ENCODE measurements at places on chromosomes 5 and 9.
A peak's percentile ranks its signal among the peaks of the same experiment; 100 is the strongest.

DNA sequence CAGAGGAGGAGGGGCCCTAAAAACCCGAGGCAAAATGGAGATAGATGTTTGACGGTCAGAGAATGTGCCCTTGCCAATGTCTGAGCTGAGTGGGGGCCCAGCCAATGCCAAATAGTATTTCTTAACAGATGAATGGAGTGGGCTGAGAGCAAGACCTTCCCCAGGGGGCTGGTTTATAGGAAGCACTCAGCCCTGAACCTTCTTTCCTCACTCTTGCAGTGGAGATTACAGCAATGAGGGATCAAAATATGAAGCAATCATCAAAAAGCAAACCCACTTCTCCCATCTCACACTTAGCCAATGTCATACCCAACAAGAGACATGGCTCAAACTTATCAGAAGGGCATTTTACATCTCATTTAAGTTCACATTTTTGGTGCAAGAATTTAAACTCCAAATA, 350.3 kb downstream of the GADD45G start:
- no peak overlapping the region for H3K27ac ChIP-seq
- no peak for DNase-seq
- H3K4me1 ChIP-seq, result peaks cover 9% of the 10 kb centered on the region
- no peak overlapping the region for H3K4me3 ChIP-seq

- no peak overlapping the region for H3K4me3 ChIP-seq
- DNase-seq, result no peak
- peaks cover 47% of the 10 kb centered on the region for H3K27me3 ChIP-seq
Observed at GRCh38 chr5:545641-546375, 21.6 kb upstream of the SLC9A3 start.

GRCh38 chr5:97088774-97089148, 53.6 kb downstream of the LIX1 start:
- no peak overlapping the region for H3K4me3 ChIP-seq
- no peak for DNase-seq
- H3K27ac ChIP-seq, result no peak overlapping the region
- H3K36me3 ChIP-seq, result peaks cover 2% of the 10 kb centered on the region
- H3K4me1 ChIP-seq, result no peaks in the 10 kb centered on the region

GRCh38 chr5:123209502-123210027, 120.5 kb downstream of the PRDM6 start:
- peaks cover 20% of the 10 kb centered on the region for H3K27me3 ChIP-seq
- no peaks in the 10 kb centered on the region for H3K36me3 ChIP-seq
- H3K4me3 ChIP-seq, result no peak overlapping the region
- H3K27ac ChIP-seq, result no peak overlapping the region
- no peaks in the 10 kb centered on the region for H3K4me1 ChIP-seq

- H3K36me3 ChIP-seq, result peaks cover 89% of the 10 kb centered on the region
- no peaks in the 10 kb centered on the region for H3K27me3 ChIP-seq
- peak overlapping the region; percentile 4 for H3K27ac ChIP-seq
- no peak for DNase-seq
Observed at GRCh38 chr9:401223-401622, 186.6 kb downstream of the DOCK8 start.

DNA sequence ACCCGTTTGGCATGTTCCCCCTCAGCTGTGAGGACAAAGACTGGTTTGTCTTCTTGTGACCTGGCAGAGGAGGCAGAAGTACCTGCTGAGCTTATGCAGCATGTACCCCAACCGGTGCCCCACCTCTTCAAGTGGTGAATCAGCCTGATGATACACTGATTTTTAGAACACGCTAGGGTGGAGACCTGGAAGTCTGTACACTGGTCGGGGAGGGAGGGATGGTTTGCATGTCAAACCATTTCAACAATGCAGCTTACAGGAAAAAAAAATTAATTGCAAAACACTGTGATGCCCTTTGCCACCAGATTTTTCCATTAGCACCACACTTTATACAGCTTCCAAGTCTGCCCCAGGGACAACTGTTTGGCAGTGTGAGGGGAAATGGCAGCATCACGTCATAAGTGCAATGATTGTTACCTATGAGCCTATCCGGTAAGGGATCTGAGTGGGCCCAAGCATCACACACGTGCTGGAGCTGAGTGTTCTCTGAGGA, 155.1 kb upstream of the DMRT1 start:
- no peak overlapping the region for H3K4me3 ChIP-seq
- no peaks in the 10 kb centered on the region for H3K36me3 ChIP-seq
- no peaks in the 10 kb centered on the region for H3K4me1 ChIP-seq

DNA sequence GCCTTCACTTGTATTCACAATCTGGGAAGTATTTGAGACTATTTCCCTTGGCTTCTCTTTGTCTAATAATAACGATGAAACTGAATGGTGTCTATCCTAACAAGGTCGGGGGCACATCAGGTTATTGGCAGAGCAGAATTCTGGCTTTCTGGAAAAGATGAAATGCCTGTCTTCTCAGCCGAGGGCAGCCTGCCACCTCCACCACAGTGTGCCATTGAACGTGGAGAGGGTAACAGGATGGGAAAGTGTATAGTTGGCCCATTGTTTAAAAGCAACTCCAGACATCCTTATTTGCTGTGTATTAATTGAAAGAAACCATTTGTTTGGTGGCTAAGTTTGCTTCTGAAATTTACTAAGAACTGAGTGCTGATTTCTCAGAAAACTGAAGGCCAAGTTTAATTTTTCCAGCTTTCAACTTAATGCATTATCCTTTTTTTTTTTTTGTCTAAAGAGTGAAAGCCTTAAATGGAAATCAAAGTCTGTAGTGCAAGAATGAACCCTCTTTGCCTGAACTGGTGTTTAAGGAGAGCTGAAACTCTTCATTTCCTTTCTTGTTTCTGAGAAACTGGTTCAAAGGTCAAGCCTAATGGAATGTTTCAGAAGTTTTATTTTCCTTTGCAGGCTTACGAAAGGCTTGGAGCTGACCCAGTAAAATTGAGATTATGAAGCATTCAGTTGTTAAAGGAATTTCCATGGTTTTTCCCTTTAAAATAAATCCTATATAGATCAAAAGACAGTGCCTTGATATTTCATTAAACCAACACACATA, 563.7 kb upstream of the DAP start:
- H3K36me3 ChIP-seq, result no peaks in the 10 kb centered on the region
- no peak overlapping the region for H3K4me3 ChIP-seq
- H3K4me1 ChIP-seq, result no peaks in the 10 kb centered on the region
- no peak for DNase-seq

- peaks cover 85% of the 10 kb centered on the region for H3K27me3 ChIP-seq
- H3K4me1 ChIP-seq, result no peaks in the 10 kb centered on the region
- H3K4me3 ChIP-seq, result no peak overlapping the region
- no peaks in the 10 kb centered on the region for H3K36me3 ChIP-seq
- H3K27ac ChIP-seq, result no peak overlapping the region
Observed at GRCh38 chr9:98894171-98894570, 49.5 kb upstream of the COL15A1 start.

DNA sequence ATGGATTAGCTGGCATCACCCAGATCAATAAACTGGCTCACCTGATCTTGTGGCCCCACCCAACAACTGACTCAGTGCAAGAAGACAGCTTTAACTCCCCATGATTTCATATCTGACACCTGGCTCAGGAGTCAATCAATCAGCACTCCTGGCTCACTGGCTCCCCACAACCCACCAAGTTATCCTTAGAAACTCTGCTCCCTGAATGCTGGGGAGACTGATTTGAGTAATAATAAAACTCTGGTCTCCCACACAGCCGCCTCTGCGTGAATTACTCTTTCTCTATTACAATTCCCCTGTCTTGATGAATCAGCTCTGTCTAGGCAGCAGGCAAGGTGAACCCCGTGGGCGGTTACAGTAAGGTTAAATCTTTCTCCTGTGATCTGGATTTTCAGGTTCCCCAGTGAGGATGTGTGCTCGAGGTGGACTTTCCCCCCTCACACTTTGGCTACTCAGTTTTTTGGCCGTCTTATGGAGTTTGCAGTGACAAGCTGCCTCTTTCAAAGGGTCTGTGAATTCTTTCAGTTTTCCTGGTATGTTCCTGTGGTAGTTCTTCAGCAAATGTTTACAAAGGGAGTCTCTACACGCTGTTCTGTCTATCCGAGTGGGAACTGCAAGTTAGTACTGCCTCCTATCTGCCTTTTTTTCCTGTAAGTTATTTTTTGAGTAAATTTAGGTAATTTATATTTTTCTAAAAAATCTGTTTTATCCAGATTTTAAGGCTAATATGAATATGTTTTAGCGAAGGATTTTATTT, 500.2 kb upstream of the NUDT12 start:
- no peaks in the 10 kb centered on the region for H3K27me3 ChIP-seq
- no peak overlapping the region for H3K27ac ChIP-seq
- H3K4me3 ChIP-seq, result no peak overlapping the region
- H3K36me3 ChIP-seq, result no peaks in the 10 kb centered on the region
- no peaks in the 10 kb centered on the region for H3K4me1 ChIP-seq
- DNase-seq, result no peak

DNA sequence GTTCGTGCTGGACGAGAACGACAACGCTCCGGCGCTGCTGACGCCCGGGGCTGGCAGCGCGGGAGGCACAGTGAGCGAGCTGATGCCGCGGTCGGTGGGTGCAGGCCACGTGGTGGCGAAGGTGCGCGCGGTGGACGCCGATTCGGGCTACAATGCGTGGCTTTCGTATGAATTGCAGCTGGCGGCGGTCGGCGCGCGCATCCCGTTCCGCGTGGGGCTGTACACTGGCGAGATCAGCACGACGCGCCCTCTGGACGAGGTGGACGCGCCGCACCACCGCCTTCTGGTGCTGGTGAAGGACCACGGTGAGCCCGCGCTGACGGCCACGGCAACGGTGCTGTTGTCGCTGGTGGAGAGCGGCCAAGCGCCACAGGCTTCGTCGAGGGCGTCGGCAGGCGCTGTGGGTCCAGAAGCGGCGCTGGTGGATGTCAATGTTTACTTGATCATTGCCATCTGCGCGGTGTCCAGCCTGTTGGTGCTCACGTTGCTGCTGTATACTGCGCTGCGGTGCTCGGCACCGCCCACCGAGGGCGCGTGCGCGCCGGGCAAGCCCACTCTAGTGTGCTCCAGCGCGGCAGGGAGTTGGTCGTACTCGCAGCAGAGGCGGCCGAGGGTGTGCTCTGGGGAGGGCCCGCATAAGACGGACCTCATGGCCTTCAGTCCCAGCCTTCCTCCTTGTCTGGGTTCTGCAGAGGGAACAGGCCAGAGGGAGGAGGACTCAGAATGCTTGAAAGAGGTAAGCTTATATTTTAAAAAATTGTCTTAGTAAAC, 2.2 kb downstream of the PCDHA13 start:
- H3K27ac ChIP-seq, result no peak overlapping the region
- H3K4me1 ChIP-seq, result no peaks in the 10 kb centered on the region
- H3K27me3 ChIP-seq, result peaks cover 18% of the 10 kb centered on the region
- no peaks in the 10 kb centered on the region for H3K36me3 ChIP-seq
- DNase-seq, result no peak
- no peak overlapping the region for H3K4me3 ChIP-seq

DNA sequence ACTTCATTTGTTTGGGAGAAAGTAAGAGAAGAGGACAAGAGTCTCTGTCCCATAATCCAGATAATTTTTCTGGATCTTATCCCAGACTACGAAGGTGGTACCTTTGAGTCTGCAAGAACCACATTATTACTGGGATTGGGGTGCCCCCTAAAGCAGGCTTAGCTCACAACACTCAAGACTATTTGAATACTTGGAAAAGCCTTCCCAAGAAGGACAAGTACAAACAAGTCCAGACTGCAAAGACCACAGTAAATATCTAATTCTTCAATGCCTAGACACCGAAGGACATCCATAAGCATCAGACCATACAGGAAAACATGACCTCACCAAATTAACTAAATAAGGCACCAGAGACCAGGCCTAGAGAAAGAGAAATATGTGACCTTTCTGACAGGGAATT, 40.2 kb upstream of the TMED7 start:
- H3K4me3 ChIP-seq, result no peak overlapping the region
- H3K27me3 ChIP-seq, result peaks cover 71% of the 10 kb centered on the region
- no peak for DNase-seq
- H3K27ac ChIP-seq, result no peak overlapping the region
- no peaks in the 10 kb centered on the region for H3K36me3 ChIP-seq

GRCh38 chr5:13866792-13867191, 77.7 kb downstream of the DNAH5 start:
- no peak overlapping the region for H3K27ac ChIP-seq
- H3K4me3 ChIP-seq, result no peak overlapping the region
- H3K36me3 ChIP-seq, result no peaks in the 10 kb centered on the region

DNA sequence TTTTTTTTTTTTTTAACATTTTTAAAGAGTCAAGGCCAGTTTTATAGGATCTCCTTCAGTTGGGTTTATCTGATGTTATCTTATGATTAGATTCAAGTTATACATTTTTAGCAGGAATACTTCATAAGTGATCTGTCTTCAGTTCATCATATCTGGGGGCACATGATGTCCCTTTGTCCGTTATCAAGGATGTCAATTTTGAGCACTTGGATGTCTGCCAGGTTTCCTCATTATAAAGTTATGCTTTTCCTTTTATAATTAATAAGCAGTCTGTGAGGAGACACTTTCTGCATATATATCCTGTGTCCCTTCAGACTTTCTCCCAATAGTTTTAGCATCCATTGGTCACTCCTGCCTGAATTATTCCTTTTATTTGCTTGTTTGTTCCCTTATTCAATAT, 11.8 kb downstream of the HDHD3 start:
- DNase-seq, result no peak
- H3K27ac ChIP-seq, result no peak overlapping the region
- H3K4me3 ChIP-seq, result no peak overlapping the region
- H3K36me3 ChIP-seq, result no peaks in the 10 kb centered on the region
- H3K4me1 ChIP-seq, result no peaks in the 10 kb centered on the region

- no peaks in the 10 kb centered on the region for H3K27me3 ChIP-seq
- H3K27ac ChIP-seq, result peak overlapping the region; percentile 94
- peaks cover 8% of the 10 kb centered on the region for H3K36me3 ChIP-seq
- H3K4me1 ChIP-seq, result peaks cover 85% of the 10 kb centered on the region
- no peak for DNase-seq
Observed at GRCh38 chr5:169647566-169647965, 10.5 kb downstream of the DOCK2 start.

- peaks cover 18% of the 10 kb centered on the region for H3K4me1 ChIP-seq
- no peak overlapping the region for H3K27ac ChIP-seq
- DNase-seq, result no peak
- no peak overlapping the region for H3K4me3 ChIP-seq
- H3K36me3 ChIP-seq, result peaks cover 14% of the 10 kb centered on the region
Observed at GRCh38 chr9:129145316-129145715, 32.7 kb downstream of the IER5L start.

DNA sequence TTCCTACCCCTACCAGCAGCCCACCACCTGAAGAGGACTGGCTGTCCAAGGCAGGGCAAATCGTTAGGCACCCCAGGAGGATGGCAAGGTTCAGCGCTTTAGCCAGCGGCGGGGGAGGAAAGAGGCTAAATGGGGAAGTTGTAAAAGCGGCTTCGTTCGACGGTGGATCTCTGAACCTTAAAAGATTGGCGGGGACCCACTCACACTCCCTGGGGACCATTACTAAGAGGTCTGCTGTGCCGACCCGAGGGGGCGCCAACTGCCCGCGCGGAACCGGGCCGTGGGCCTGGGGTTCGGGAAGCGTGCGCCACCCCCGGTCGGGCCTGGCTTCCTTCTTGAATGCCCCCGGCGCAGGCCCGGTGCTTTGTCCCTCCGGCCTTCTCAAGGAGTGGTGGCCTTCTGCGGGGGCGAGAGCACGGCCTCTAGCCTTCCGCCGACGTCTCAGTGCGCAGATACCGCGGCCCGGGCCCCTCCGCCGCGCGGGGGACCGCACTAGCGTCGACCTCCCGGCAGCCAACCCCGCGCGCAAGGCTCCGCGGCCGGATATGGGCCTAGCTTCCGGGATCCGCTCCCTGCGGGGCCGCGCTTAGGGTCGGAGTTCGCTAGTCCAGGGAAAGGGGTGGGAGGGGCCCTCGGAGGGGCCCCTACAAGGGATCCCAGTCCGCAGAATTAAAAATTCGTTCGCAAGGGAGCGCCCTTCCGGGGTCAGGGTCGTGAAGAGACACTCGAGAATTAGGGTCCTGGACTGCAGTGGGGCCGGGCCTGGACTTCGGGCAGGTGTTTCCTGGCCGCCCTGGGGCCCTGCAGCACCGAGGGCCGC, 10.5 kb downstream of the NR2F1-AS1 start:
- no peak overlapping the region for H3K27ac ChIP-seq
- peaks cover 11% of the 10 kb centered on the region for H3K4me1 ChIP-seq
- DNase-seq, result no peak

Measured in effector memory CD8-positive, alpha-beta T cell (primary cell).